ENCODE measurements at places on chromosomes 13 and 19.

GRCh38 chr19:17618936-17619335, 63.5 kb downstream of the COLGALT1 start:
- no peak for DNase-seq

DNA sequence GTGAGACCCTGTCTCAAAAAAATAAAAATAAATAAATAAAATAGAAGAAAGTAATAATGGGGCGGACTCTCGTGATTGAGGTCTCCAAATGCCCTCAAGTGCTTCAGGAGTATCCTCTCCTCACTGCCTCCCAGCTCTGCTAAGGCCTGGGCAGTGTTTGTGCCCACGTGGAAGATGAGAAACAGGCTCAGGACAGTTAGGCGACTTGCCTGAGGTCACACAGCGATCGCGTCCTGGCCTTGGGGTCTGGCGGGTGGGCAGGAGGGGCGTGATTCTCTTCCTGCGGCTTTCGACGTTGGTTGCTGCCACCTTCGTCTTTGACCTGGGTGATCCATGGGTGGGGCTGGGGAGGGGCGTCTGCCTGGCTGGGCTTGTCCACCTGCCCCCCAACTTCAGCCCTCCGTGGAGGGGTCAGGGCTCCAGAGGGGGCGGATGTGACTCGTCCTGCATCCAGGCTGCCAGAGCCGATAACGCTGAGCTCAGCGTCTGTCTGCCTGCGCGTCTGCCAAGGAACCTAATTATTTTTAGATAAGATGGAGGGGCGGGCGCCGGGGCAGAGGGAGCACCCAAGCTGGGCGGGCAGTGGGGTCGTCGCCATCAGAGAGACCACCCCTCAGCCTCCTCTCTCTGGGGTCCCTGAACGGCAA, 56.9 kb downstream of the NFIC start:
- no peak for DNase-seq

DNA sequence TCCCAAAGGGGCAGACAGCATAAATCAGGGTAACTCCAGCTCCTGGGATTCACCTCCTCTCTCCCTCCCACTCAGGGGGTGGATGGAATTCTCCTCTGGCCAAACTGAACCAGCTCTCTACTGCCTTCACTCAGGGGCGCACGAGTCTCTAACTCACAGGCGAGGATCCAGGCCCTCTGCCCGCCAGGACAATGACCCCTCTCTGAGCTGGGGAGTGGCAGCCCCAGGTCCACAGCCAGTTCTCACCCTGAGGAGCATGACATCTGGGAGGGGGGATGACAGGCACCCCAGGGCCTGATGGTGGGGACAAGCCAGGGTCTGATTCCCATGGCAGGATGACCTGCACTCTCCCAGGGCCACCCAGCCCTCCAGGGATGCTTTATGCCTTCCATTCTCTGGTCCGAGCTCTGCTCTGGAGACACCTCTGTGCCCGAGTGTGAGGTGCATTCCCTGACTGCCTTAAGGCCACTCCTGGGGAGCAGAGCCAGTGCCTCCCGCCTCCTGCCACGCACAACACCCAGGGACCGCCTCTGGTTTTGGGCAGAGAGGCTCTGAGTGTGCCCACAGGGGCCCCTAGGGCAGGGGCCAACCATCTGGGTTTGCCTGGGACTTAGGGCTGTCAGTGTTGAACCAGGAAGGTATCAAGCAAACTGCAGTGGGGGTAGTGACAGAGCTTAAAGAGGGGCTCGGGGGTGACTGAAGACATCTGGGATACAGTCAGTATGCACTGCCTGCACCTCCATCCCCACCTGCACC, 66.2 kb downstream of the GNG7 start:
- no peak for DNase-seq

DNA sequence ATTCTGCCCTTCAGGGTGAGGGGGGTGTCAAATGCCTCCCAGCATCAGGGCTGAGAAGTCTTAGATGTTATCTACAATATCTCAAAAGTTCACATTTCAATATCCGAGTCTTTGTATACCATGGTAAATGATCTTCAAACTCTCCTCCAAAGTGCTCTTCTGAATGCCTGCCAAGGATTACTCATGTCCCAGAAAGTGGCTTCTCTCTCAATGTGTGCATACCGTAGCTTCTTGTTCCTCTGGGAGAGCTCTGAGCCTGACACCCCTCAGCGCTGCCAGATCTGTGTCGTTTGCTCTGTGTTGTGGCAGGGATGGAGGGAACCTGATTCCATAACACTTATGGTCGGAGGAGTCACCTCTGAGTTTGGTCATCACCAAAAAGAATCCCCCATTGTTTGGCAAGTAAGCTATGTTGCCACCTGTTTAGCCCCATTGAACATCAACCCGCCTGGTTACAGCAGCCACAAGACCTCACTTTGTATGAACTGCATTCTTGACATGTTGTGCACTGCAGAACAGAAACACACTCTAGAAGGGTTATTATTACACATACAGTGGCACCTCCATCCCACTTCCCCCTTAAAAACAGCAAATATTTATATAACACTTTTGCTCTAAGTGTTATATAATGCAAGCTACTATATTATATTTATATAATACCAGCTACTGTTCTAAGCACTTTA, 163.1 kb upstream of the MIR17HG start:
- no peak for DNase-seq

DNA sequence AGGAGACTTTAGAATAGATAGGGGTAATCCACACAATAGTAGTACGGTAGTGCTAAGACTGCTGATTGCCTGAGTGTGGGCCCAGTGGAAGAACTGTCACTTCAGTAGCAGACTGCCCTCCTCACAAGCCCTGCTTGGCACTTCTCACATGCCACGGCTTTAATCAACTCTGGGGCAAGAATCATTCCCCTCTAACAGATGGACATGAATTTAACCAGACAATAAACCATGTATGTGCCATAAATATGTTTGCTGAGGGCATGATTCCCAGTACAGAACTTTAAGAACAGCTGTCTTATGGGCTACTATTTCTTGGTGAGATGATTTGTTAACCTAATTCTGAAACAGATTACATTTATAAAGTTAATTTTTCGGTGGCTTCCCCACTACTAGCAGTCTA, 22.0 kb downstream of the DPY19L3 start:
- no peak for DNase-seq

Measured in RWPE2 (cell line).